ENCODE measurements at places on chromosomes 12 and 14. TPM values are rescaled to one million over a fixed set of nuclear protein-coding genes. Genes with fewer than 3 reads are reported as not detected.

DNA sequence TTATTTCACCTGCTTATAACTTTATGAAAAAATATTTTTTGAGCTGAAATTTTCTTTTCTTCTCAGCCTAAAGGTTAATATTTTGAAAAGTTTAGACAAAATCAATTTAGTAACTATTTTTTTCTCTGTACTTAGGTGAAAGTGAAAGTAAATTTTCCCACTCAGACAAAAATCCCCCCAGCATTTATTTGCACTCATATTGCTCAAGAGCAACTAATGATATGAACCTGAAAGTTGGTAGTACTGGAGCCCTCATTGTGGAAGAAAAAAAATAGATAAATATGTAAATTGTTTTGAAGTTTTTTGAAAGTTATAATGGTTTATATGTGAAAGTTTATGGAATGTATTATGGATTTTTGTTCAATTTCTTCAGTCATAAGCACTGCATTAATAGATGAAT, 1005.9 kb upstream of the ATXN7L3B start:
- no peak for DNase-seq

DNA sequence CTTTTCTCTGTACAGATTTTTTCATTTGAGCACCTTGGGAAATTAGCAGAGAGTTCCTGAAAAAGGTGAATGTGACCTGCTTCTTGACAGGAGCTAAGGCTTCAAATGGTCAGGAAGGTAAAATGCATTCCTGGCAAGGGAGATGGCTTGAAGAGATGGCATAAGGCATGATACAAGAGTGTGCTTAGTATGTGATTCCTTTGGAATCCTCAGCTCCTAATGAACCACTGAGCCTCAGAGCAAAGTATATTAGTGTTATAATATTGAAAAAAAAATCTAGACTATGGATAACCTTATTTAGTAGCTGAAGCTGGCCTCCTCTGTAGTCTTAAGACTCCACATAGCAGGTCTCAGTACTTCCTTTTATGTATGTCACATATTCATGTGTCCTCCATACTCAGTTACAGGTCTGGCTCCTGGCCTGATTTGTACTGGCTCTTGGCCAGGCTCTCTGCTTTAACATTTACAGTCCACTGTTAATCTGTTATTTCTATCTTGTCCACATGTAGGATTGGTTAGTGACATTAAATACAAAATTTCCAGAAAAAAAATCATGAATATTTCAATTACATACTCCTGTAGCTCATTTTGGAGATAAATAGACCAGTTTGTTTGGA, 17.9 kb downstream of the TOGARAM1 start:
- no peak for DNase-seq

DNA sequence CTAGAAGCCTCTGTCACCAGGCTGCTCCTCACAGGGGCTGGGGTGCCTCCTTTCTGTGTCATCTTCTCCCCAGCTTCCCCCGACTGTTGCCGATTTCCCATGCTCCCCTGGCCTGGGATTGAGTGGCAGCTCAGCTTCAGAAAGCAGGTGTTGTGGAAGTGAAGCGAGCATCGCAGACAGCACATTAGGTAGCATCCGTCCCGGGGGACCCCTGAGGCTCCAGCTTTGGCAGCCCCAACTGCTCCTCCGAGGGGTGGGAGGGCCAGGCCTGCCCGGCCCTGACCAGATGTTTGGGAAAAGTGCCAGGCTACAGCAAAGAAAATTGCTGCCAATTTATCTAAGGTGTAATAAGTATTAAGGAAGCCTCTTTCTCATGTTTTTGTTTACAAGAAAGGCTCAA, 1045.6 kb downstream of the BCL11B start:
- DNase-seq: no peak

- DNase-seq: no peak
Measured at GRCh38 chr14:24110060-24110459, 4.5 kb upstream of the DCAF11 start.

DNA sequence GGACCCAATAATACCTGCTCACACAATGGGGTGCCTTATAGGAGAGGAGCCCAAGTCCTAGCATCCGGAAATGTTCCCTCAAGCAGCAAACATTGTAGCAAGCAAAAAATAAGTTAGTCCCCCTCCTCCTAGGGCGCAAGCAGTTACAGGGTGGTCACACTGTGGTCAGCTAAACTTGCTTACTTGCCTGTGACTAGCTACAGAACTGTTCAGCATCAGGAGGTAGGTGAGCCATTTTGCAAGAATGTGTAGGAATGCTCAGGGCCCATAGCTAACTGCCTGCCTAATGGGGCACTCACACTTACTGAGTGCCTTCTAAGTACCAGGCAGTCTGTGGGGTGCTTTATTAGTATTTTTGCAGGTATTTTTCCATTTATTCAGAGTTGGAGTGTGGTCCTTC, 154.6 kb upstream of the GRIN2B start:
- DNase-seq: no peak

DNA sequence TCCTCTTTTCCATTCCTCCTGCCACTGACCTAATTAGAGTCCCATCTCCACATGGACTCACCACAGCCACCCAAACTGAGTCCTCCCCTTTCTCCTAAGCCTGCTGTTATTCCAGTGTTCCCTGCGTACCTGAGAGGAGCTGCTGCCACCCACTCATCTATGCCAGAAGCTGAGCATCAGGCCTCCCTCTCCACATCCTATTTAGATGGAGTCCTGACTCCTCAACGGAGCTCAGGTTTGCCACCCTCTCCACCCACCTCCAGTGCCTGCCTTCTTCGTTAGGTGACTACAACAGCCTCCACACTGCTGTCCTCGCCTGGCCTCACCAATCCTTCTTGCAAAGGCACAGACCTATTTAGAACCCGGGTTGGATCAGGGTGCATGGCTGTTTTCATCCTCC, 15.2 kb upstream of the ABHD12B start:
- DNase-seq: no peak

- peak; percentile 91 for DNase-seq
Measured at GRCh38 chr14:44897041-44897844, 64.5 kb downstream of the KLHL28 start.

Gene ACVRL1
- polyA plus RNA-seq: 13.4 TPM

Gene DUSP6
- 32.0 TPM for polyA plus RNA-seq

Gene TPPP2
- polyA plus RNA-seq: not detected
